Putamen (tissue), 1 donor: ENCODE measurements at places on chromosomes 11 and 22.

- no peak for DNase-seq
Measured at GRCh38 chr22:35783943-35784614, 66.4 kb downstream of the APOL5 start.

- DNase-seq = no peak
Measured at GRCh38 chr11:116275635-116276034, 497.2 kb downstream of the BUD13 start.

GRCh38 chr11:126115816-126116331, 53.2 kb upstream of the CDON start:
- DNase-seq = no peak

GRCh38 chr11:12013781-12014180, 5.4 kb upstream of the DKK3 start:
- no peak for DNase-seq

DNA sequence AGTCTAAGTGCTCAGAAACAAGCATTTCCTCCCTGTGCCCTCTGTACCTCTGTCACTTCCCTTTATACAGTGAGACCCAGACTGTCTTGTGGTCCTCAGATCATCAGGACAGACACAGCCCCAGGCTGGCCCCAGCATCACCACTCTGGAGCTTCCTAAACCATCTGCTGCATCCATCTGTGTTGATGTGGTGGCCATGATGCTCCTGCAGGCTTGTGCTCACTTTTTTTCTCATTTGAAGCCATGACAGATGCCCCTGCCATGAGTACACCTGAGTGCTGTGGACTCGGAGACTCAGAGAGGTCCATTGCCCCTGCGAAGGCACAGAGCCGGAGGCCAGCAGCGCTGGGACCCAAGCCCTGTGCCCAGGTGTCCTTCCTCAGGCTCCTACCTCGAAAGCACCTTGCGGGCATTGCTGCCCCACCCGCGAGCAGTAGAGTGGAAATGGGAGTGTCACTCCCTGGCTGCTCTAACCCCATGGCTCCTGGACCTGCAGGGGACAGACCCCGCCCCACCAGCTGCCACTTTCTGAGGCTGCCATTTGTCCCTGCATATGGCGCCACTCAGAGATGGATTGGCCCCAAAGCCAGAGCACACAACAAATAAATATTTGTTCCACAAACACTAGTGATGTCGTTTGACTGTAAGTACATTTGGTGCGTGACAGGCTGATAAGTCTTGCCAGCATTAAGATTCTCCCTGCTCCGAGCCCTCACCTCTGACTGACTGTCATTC, 593.5 kb downstream of the TBC1D22A start:
- no peak for DNase-seq

GRCh38 chr11:75577207-75577606, 15.2 kb downstream of the SERPINH1 start:
- DNase-seq = no peak

DNA sequence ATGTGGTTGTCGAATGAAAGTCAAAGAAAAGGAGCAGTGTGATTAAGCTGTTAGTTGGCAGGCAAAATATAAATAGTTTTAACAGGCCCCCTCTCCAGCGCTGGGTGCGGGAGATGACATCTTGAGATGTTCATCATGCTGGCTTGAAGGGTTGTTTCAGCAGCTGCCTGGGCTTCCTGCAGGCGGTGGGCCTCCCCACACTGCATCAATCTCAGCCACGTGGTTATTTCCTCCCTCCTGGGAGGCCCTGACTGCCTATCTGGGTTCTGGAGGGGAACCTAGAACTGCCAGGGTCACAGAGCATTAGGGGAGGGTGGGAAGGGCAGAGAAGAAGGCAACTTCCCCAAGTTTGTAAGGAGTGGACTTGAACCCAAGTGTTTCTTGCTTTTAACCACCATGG, 173.3 kb upstream of the SYT13 start:
- no peak for DNase-seq

GRCh38 chr11:116903090-116903489, 65.7 kb upstream of the APOA1 start:
- peak; percentile 58 for DNase-seq

- no peak for DNase-seq
Measured at GRCh38 chr11:108562746-108563581, 30.6 kb downstream of the EXPH5 start.

- no peak for DNase-seq
Measured at GRCh38 chr22:49733631-49734030, 94.0 kb downstream of the BRD1 start.

- no peak for DNase-seq
Measured at GRCh38 chr11:44752713-44753112, 26.0 kb downstream of the TSPAN18 start.

DNA sequence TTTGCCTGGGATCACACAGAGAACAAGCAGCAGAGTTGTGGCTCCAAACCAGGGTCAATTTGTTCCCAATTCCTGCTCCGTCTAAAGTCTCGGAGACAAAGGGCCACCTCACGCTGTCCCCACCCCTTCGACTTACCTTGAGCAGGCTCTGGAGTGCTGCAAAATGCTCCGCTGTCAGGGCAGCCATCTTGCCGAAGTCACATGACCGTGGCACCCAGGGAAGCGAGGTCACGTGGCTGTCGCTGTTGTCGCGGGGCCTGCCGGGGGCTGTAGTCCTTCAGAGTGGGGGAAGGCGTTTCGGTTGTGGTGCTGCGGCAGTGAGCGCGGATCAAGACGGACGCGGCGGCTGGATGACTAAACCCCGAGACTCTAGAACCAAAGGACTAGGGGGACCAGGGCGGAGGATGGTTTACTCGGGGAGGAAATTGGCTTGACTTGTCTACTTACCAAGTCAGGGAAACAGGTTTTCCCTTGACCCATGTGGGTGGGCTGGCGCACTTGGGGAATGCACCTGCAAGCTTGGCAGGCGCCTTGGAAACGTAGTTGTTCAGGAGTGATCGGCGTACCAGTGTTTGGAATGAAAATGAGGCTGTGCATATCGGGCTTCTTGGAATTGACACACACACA, at the start of gene COMMD9:
COMMD9 (minus strand) TSS at position 199 of the 627 bp plus-strand sequence; CDS start at position 187, 12 bp downstream.
- DNase-seq = peak; percentile 97

DNA sequence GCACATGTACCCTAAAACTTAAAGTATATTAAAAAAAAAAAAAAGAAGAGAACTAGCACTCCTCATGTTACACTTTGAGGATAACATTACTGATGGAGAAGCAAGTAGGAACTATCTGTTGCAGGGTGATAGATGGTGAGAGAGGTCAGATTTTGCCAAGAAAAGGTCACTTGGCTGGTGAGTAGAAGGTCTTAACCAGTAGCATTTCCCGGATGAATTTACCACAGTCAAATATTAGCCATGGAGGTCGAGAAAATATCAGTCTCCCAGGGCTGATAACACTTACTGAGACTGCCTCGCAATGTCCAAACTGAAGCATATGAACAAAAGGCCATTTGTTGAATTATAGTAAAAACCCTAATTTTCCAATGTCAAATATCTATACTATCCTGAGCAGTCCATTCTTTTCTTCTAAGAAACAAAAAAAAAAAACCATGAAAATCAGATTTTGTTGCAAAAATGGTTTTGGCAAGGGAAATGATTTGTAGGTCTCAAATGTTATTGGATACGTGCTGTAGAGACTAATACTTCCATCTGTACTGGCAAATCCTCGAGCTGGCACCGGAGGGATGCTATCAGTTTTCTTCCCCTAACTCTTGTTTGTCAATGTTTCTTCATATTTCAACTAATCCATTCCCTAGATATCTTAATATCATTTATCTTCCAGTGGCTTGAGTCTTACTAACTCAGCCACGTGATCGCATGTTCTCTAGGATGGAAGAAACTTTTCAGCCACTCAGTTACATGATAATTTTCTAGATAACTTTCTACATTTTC, 14.5 kb upstream of the BBOX1 start:
- DNase-seq = no peak

- no peak for DNase-seq
Measured at GRCh38 chr11:73218106-73218829, at the start of gene P2RY2. P2RY2 (plus strand) TSS chr11:73218281; CDS start chr11:73234160, 15,879 bp downstream.

- DNase-seq = no peak
Measured at GRCh38 chr11:62477927-62478326, 59.1 kb downstream of the SCGB1A1 start.

DNA sequence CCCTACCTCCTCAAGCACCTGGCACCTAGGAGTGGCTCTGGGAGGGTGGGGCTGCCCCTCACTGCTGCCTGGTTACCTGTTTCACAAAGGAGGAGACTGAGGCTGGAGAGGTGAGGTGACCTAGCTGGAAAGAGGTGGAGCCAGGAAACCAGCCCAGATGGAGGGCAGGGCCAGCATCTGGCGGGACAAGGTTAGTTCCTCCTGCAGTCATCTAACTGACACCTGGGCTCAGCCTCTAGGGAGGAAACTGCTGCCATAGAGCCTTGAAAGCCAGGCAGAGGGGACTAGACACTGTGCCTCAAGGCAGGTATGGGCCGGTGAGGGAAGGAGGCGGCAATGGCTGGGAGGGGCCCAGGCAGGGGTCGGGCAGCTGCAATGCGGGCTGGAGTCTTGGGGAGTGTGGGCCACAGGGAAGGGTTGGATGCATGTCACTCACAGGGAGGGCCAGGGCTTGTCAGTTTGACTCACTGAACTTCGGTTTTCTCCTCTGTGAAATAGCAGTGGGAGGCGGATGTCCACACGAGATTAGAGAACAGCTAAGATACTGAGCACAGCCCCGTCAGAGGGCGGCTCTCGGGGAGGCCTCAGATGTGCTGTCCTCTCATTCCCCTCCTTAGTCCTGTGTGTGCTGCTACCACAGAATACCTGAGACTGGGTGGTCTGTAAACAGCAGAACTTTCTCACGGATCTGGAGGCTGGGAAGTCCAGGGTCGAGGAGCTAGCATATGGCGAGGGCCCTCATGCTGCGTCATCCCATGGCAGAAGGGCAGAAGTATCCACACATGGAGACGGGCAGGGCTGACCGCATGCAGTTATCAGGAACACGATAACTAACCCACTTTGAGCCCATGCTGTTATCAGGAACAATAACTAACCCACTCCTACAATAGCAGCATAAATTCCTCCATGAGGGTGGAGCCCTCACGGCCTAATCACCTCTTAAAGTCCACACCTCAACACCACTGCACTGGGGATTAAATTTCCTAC, 16.1 kb downstream of the MGAT3 start:
- no peak for DNase-seq

DNA sequence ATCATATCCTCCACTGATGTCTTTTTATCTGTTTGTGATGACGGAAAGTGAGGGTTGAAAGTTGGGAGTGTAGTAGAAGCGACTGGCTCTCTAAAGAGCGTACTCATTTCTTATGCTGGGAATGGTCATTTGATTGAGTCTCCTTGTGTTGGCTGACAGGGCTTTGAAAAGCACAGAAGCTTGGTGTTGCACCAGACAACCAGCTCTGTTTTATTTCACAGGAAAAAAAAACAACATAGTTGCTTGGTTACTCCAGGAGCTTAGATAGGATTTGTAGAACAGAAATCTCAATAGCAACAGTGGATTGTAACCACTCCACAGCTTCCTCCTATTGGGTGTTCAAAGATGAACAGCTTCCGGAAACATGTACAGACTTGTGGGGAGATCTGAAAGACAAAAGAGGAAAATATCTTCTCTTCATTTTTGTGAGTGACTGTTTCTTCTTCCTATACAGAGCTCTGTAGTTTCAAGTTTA, 2.7 kb downstream of the RBM14 start:
- DNase-seq = no peak

GRCh38 chr11:43872995-43873394, 7.6 kb upstream of the ALKBH3 start:
- DNase-seq = no peak

DNA sequence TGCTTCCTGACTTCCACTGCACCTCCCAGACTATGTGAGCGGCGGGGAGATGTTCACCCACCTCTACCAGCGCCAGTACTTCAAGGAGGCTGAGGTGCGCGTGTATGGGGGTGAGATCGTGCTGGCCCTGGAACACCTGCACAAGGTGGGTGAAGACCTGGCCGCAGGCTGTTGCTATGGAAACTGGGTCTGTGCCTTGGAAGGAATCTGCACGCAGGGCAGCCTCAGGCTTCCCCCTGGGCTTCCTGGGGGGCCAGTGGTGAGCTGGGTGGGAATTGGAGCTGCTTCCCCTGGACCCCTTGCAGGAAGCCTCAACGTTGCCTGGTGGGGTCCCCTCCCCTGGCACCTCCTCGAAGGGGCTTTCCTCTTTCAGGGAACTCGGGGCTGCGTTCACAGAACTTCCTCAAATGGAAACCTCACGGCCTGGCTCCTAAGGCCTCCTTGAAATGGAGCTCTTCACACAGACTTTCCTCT, 1.5 kb downstream of the RPS6KA4 start:
- DNase-seq = no peak

- no peak for DNase-seq
Measured at GRCh38 chr11:12517306-12517705, 139.9 kb downstream of the PARVA start.

- no peak for DNase-seq
Measured at GRCh38 chr11:83195143-83195466, 1.6 kb downstream of the ANKRD42 start.

DNA sequence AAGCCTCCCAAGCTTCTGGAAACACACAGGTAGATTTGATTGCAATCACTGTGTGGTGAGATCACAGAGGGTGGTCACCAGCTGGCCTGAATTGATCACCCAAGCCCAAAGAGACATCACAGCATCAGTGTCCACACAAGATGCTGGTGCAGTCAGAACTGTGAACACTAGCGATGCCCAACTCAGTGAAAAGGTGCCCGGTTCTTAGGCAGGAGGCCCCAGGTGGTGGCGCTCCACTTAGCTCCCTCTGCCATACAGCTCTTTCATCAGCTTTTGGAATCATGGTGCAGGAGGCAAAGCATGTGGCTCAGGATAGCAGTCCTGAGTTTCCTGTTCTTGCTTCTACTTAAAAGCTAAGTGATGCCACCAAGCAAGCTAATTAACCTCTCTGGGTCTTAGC, 11.1 kb downstream of the DGCR2 start:
- DNase-seq = no peak

DNA sequence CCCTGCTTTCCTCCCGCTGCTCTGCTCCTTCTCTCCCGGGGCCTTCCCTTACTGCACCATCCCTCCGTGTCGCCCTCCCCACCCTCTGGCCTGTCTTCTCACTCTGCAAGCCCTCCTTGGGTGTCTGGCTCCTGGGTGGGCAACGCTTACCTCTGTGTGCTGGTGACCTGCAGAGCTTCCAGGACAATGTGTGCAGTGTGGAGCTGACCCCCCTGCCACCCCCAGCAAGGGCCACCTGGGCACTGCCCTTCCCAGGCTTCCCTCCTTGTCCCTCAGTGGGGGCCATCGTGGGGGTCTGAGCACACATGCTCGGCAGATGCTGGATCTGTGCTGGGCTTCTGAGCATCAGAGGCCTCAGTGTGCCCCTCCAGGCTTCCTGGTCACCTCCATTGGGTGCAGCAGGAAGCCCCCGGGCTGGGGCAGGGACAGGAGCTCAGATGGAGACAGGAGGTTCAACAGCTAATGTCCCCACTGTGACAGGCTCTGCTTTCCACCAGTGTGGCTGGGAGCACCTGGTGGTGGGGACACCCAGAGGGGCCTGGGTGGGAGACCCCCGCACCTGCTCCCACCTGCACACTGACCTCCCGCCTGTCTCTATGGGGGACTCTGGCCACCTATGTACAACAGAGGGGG, 7.8 kb upstream of the BRSK2 start:
- no peak for DNase-seq
